Choroid plexus epithelial cell (primary cell): ENCODE measurements at places on chromosomes 2 and 18.

DNA sequence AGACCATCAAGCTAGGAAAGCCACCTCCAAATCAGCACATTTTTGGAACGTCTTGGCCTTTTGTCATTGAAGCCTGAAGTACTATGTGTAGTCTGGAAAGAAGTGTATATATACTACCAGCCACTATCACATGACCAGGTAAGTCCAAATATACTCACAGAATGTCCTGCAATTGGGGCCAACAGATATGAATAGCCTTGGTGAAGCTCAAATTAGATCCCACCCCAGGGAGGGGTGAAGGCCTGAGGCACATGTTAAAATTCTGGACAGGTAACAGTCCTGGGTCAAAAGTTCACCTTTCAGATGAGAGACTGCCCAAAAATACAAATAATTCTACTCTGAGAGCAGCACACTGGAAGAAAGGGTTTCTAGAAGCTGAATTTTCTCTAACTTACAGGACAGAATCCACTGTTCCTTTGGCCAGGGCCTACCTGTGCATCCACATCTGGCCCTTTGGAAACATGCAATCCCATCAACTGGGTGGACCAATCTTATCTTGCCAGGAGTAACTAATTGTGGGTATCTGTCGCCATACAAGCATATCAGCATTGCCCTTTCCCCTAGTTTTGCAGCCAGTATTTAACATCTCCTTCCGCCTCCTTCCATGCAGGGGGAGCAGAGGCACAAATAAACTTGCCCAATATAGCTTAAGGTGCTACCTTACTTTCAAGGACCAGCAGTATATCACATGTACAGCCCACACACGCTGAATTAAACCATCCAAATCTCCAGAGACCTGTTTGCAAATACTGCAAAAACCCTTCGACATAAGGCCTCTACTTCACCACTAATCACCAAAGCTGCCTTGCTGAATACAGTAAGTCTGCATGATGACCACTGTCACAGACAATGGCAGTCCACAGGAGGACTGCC is 67.8 kb downstream of the EIF5B start:
- no peak for DNase-seq

- DNase-seq, result peak; percentile 75
These were observed 273.3 kb upstream of the TCF4 start for GRCh38 chr18:55861266-55861665.

DNA sequence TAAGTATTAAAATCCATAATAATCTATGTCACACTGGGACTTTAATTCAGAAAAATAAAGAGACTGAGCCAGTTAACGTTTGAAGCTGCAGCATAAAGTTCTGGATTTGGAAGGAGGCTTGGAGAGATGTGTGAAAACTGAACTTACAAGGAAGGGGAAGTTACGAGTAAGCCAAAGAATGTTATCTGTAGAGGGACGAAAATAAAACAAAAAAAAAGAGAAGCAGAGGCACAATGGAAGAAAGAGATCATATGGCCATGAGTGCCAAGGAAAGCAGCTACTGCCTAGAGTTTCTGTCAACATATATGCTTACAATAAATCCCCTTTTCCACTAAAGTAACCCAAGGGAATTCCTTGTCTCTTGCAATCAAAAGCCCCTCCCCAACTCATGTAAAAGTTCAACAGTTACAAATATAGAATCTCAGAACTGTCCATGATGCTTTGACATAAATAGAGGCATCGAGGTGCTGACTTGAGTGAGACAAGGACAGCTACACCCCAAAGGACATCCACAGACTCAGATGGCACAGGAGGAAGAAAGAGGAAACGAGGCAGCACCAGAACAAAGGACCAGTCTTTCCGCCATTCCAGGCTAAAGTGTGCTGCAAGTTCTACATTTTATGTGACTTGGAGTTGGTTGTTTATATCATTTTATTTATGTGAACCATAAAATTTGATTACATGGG is 16.1 kb upstream of the ARL5A start:
- no peak for DNase-seq

DNA sequence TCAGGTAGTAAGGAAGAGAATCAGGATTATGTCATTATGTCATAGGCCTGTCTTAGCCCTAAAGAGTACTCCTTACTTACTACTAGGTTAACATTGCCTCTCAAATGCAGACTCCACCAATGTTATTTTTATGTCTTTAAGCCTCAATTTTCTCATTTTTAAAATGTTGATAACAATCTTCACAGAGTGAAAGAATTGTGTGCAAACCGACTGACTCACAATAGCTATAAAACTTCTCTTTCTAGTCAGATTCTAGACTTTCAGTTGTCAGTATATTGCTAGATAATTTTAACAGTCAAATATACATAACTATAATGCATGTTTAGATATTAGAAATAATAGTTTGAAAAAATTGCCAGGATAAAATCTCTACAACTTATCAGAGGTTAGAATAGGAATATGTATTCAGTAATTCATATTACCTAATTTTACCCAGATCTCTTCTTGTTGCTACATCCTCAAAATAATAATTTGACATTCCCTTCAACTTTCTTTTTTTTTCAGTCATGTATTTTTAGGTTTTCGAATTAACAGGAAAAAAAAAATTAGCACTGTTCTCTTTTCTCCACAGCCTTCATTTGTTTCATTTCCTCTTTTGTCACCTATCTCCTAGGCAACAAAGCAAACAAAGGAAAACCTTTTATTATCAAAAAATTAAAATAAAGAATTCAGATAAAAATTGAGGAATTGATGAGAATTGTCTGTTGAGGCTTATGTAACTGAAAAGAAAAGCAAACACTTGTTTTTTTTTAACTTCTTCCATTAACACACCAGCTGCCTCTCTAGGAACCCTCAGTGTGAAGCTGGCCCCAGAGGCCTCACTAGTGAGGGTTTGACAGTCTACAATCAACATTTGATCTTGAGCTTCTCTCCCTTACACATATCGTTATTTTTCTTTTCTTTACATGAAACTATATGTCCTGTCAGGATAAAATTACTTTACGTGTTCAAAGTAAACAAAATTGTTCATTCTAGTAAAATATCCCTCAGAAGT is 279.0 kb downstream of the CALCRL start:
- peak; percentile 5 for DNase-seq

GRCh38 chr2:103868396-103868795 is 985.5 kb upstream of the POU3F3 start:
- DNase-seq, result no peak

- DNase-seq, result no peak
These were observed 67.3 kb upstream of the SALL3 start for GRCh38 chr18:78912336-78912735.

DNA sequence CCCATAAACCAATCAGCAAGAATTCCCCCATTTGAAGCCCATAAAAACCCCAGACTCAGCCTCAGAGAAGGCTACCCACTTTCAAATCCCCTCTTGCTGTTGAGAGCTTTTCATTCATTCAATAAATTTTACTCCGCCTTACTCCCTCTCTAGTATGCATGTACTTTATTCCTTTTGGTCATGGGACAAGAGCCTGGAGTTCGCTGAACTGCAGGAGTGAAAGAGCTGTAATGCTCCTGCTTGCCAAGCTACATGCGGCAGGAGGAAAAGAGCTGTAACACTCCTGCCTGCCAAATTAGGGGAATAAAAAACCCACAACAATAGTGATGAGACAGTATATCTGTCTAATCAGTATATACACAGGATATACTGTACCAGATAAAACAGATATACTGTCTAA is 1261.7 kb downstream of the LRP1B start:
- DNase-seq, result no peak

- DNase-seq, result no peak
These were observed 7.3 kb upstream of the CHN1 start for GRCh38 chr2:175012516-175012915.

GRCh38 chr2:163698857-163699256 is 37.0 kb downstream of the FIGN start:
- DNase-seq, result peak; percentile 89

- DNase-seq, result no peak
These were observed 10.1 kb downstream of the HDAC4 start for GRCh38 chr2:239390546-239391285.

- DNase-seq, result no peak
These were observed 856.8 kb upstream of the ACVR2A start for GRCh38 chr2:146987996-146988395.

- no peak for DNase-seq
These were observed 581.0 kb downstream of the ARHGAP15 start for GRCh38 chr2:143710196-143710595.

GRCh38 chr2:151261231-151261976 is at the start of gene RBM43:
TSS of gene RBM43 (minus strand) at chr2:151261863. CDS start at chr2:151261727, 136 bp downstream.
- DNase-seq, result peak; percentile 93

DNA sequence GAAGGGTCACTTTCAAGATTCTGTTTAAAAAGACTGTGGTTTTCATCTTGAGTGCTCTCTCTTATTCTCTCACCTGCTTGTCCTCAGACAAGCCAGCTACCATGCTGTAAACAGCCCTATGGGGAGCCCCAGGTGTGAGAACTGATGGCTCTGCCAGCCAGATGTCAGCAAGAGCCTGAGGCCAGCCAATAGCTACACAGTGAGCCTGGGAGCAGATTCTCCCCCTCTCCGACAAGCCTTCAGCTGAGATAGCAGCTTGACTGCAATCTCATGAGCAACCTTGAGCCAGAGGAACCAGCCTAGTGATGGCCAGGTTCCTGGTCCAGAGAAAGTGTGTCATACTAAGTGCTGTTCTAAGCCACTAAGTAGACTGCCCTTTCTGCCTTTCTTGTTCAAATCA is 272.1 kb downstream of the NAPG start:
- DNase-seq, result no peak

- peak; percentile 42 for DNase-seq
These were observed 269.8 kb upstream of the MMADHC start for GRCh38 chr2:149857344-149857743.

GRCh38 chr2:128362889-128363228 is 44.2 kb upstream of the HS6ST1 start:
- DNase-seq, result peak; percentile 87

DNA sequence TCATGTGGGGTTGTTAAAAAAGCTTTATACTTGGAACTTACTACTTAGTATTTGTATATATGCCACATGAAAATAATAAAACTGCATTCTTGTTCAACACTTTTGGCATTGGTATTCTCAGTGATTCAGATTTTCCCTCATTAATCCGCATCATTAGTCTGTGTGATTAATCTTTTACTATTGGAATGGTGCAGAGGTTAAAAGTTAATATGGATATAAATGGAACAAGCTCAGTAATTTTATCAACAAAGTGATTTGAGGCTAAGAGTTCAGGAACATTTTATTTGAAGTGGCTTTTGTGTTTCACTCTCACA is 45.4 kb upstream of the REG3G start:
- no peak for DNase-seq

DNA sequence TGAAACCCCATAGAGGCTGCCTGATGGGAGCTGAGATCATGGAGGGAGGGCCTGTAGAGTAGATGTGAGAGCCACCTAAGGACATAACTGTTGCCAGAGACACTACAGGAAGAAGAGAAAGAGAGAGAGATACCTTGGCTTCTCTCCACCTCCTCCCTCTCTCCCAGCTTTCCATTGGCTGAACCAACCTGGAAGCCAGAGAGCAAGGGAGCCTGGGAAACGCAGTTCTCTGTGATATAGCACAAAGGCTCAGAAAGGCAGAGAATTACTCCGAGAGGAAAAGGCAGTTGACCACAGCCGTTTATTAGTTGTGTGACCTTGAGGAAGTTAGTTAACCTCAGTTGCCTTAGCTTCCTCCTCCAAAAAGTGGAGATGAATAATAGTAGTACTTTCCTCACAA is 37.7 kb upstream of the MAT2A start:
- DNase-seq, result peak; percentile 57

- peak; percentile 81 for DNase-seq
These were observed 117.7 kb downstream of the GFPT1 start for GRCh38 chr2:69269330-69269729.

DNA sequence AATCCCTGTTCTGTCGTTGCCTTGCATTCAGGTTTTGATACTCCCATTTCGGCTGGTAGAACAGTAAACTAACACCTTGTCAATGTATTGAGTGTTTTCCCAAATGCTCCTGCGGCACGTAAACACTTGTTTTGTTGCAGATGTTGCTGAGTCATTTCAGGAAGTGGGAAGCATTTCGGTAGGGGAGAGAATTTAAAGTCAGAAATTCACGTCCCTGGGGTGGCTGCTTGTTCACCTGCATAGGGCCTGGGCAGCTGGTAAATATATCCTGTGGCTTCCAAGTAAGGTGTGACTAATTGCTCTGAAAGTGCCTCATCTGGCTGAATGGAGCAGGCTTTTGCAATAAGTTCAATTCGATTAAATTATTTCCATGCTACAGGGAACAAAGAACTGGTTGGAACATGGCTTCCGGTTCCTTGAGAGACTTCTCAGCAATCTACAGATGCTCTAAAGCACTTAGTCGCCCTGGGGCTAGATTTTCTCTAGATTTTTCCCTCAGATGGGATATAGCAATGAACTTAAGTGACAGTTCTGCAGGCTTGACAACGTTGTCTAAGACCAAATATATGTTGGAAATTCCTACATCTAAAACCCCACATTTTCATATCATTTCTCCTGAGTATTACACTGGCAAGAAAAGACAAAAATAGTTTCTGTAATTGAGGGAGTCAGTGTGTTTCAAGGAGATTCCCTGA is 5.2 kb downstream of the GALR1 start:
- no peak for DNase-seq

- DNase-seq, result no peak
These were observed 200.3 kb downstream of the CD226 start for GRCh38 chr18:69747388-69747787.

DNA sequence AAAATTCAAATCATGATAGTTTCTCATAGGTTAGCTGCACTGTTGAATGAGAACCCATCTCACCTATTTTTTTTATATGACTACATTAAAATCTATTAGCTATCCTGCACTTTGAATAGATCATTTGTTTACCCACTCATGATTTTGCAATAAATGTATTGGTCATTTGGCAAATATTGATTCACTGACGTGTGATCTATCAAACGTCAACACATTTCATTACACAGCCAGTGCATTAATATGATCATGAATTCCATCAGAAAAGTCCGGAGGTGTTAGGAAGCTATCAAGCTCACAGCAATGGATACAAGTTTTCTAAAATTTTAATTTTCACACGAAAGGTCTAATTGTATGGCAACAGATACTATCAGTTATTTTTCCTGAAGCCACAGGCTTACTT is 128.2 kb upstream of the ID2 start:
- no peak for DNase-seq

DNA sequence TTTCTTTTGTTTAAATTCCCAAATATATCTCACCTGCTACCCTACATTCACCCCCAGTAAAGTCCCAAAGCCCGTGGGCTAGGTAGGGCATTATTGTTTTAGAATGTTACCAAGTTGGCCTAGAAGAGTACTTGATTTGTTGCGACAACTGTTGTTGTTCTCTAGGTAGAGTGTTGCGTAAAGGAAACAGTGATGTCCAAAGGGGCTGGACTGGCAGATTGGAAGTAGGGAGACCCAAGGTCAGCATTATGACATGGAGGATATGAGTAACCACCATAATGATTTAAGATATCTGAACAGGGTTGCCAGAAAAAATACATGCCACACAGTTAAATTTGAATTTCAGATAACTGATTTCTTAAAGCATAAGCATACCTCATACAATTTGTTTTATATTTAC is 39.2 kb downstream of the SCN1A start:
- peak; percentile 97 for DNase-seq

DNA sequence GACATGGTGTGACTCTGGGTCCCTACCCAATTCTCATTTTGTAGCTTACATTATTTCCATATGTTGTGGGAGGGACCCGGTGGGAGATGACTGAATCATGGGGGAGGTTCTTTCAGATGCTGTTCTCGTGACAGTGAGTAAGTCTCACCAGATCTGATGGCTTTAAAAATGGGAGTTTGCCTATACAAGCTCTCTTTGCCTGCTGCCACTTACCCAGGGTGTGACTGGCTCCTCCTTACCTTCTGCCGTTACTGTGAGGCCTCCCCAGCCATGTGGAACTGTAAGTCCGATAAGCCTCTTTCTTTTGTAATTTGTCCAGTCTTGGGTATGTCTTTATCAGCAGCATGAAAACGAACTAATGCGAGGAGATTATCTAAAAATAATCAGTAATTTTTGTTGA is 1683.2 kb upstream of the SLC39A10 start:
- no peak for DNase-seq
